Gastrocnemius medialis (tissue), 4 donors: ENCODE measurements at places on chromosomes 1 and 21. TPM values are rescaled to one million over a fixed set of nuclear protein-coding genes. Genes with fewer than 3 reads are reported as not detected.

DNA sequence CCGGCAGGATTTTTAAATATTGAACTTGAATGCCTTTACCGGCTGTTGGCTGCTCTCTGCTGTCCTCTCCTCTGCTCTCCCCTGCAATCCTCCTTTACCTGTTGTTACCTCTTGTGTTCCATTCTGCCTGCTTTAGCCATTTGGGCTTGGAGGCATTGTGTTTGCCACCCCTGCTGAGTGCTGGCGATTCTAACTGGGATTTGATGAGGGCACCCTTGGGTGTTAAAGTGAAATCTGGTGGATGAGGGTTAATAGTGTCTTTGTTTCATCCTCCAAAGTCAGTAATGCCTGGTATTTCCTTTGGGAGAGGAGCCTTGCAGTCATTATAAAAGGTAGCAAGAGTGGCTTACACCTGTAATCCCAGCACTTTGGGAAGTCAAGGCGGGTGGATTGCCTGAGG lies 9.9 kb downstream of the SZRD1 start:
- H3K4me1 ChIP-seq, result peaks cover 74% of the 10 kb centered on the region
- no peaks in the 10 kb centered on the region for H3K27me3 ChIP-seq
- DNase-seq, result no peak
- peak overlapping the region; percentile 70 for H3K27ac ChIP-seq
- H3K4me3 ChIP-seq, result no peak overlapping the region
- H3K36me3 ChIP-seq, result no peaks in the 10 kb centered on the region

DNA sequence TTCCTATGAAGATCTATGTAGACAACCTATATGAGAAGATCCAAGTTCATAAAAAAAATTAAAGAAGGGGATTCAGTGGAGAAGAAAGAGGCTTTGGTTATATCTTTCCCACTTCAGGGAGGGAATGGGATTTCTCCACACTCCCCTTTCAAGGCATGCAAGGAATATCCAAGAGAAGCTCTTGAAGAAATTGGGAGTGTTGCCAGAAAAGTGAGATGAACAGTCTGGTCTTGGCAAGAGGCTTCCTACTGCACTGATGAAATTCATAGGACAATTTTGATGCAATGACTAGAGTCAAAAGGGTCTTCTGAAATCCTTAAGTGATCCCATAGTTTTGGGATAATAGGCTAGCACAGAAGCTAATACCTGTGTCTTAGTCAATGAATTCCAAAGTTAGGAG lies 153.0 kb downstream of the KCTD3 start:
- no peaks in the 10 kb centered on the region for H3K4me1 ChIP-seq
- no peak overlapping the region for H3K4me3 ChIP-seq
- H3K36me3 ChIP-seq, result no peaks in the 10 kb centered on the region
- DNase-seq, result no peak
- H3K27ac ChIP-seq, result no peak overlapping the region
- no peaks in the 10 kb centered on the region for H3K27me3 ChIP-seq

- no peaks in the 10 kb centered on the region for H3K36me3 ChIP-seq
- no peak for DNase-seq
- H3K4me3 ChIP-seq, result no peak overlapping the region
- no peaks in the 10 kb centered on the region for H3K4me1 ChIP-seq
- H3K27me3 ChIP-seq, result no peaks in the 10 kb centered on the region
Observed at GRCh38 chr1:90046635-90047034, 51.7 kb downstream of the ZNF326 start.

DNA sequence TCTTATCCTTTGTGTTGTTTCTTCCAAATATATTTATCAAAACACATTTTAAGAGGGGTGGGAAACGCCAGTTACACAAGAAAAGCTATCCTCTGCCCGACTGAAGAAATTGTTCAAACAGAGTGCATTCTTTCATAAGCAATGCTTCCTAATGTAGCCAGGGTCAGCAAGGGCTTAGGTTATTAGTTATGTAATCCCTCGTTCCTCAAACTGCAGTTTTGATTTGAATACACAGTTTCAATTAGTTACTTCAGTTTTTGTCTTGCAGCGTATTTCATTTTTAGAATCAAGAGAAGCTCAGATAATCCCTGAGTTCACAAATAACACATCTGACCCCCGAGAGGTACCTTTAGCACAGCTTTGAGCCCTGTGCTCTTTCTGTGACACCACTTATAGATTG lies 141.7 kb upstream of the NRIP1 start:
- no peaks in the 10 kb centered on the region for H3K27me3 ChIP-seq
- H3K36me3 ChIP-seq, result no peaks in the 10 kb centered on the region
- no peak for DNase-seq

GRCh38 chr21:44594406-44594916 lies 2.2 kb upstream of the KRTAP10-6 start:
- peaks cover 22% of the 10 kb centered on the region for H3K27me3 ChIP-seq
- H3K4me3 ChIP-seq, result no peak overlapping the region
- no peaks in the 10 kb centered on the region for H3K4me1 ChIP-seq
- no peaks in the 10 kb centered on the region for H3K36me3 ChIP-seq
- DNase-seq, result no peak

ASCL5 gene
- not detected for total RNA-seq

ACAP3 gene
- total RNA-seq, result 27.5 TPM

AIRE gene
- not detected for total RNA-seq

GNG4 gene
- total RNA-seq, result not detected

DNASE2B gene
- total RNA-seq, result 3.7 TPM
